NCI-H748 treated with DMSO at 0.1 percent for 48 hours (cell line): ENCODE measurements at places on chromosomes 7 and 10.
A peak's percentile ranks its signal among the peaks of the same experiment; 100 is the strongest.

GRCh38 chr10:117830787-117831212 is 215.9 kb downstream of the RAB11FIP2 start:
- DNase-seq = peak; percentile 23

DNA sequence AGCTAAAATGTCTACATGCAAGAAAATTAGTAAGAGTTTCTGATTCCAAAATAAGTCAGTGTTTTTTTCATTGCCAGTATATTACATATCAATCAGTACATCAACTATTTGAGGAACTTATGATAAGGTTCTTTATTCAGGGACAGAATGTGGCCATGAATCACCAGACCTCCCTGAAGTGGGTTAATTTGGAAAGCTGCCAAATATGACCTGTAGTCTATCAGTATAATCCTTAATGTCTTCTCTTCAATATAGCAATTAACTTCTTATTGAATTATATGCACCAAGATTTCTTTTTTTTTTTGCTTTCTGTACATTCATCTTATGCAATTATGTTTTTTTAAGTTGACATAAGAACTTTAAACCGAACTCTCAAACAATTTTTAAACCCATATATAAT is 714.5 kb upstream of the POT1 start:
- DNase-seq = no peak

GRCh38 chr7:140402178-140402835 is 1.6 kb upstream of the RAB19 start:
- no peak for DNase-seq

GRCh38 chr7:65438598-65438997 is 64.9 kb downstream of the ZNF92 start:
- DNase-seq = no peak

- peak; percentile 67 for DNase-seq
Measured at GRCh38 chr7:139358541-139359365, 941 bp upstream of the LUC7L2 start.

- no peak for DNase-seq
Measured at GRCh38 chr7:81983406-81983805, 213.6 kb upstream of the HGF start.

DNA sequence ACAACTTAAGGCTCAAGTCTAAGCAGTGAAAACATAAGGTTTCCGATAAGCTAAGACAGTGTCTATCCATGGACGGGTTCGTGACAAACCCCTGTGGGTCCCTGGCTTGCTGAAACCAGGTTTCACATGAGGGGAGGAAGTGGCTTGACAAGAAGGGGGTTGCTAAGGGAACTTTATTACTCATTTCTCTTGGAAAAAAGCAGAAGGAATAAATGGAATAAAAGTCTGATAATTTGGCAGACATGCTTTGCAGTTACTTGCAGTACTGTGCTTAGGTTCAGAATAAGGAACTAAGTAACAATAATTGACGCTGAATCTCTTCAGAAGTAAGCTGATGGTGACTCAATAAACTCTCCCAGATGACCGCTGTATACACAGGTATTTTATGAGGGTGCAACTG is 34.7 kb downstream of the RBM17 start:
- no peak for DNase-seq

GRCh38 chr7:36280840-36281812 is 108.5 kb upstream of the ANLN start:
- DNase-seq = no peak

GRCh38 chr7:7516156-7516555 is 19.5 kb downstream of the COL28A1 start:
- DNase-seq = peak; percentile 16

GRCh38 chr10:1121271-1121970 is 65.2 kb downstream of the WDR37 start:
- no peak for DNase-seq

- DNase-seq = no peak
Measured at GRCh38 chr10:132476146-132477065, 61.2 kb upstream of the INPP5A start.

DNA sequence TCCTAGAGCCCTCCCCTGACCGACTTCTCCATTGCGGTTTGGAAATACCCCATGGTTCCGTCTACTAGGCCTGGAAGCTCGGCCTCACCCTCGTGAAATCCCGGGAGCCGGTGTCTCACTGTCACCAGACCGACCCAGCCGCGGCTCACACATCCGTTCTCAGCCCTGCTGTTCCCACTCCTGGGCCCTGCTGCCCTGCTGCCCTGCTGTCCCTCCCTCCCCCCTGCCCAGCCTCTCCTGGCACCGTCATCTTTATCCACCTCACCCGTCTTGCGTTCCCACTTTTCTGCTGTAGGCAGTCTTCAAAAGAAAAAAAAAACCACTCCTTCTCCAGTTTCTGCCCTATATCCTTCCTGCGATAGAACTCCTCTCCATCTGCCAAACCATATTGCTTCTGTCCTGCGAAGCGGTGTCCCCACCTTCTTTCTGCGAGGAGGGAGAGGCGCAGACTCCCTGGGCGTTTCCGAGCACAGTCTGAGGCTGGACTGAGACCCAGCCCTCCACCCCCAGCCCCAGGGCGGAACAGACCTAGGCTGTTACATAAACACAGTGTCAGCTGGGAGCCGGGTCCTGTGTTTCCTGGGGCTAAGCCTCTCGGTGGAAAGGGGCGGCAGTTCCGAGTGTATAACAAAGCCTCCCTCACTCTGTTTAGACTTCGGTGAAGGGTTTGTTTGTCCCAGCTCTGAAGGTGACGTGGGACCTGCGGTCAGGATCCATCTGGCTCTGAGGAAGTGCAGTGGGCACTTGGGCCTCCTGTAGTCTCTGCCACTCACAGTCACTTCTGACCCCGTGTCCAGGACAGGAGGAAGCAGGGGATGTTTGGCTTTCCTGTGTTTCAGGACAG is 2.8 kb downstream of the AGAP3 start:
- no peak for DNase-seq

DNA sequence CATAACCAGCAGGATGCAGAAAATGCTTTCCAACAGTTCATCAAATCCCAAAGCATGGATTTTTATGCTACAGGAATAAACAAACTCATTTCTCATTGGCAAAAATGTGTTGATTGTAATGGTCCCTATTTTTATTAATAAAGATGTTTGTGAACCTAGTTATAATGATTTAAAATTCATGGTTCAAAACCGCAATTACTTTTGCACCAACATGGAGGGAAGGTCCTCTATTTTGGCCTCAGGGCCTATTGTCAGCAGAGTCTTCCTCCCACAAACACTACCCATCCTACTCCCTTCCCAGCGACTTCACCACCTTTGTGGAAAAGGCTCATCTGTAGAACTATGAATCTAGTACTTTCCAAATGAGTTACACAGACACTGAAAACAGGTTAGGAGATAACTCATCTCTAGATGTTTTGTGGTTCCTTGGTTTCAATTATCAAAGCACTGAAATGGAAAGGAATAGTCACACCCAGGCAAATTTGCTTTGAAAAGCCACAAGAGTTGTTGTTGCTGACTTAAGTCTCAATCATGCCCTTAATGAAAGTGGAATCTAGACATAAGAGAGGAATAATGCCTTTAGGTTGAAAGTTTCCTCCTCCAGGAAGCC is 59.4 kb upstream of the FRMD4A start:
- no peak for DNase-seq

GRCh38 chr10:11742009-11742778 is at the start of gene ECHDC3:
ECHDC3 (plus strand) TSS chr10:11742382; CDS start chr10:11742577, 195 bp downstream.
- no peak for DNase-seq

- DNase-seq = peak; percentile 53
Measured at GRCh38 chr7:20793694-20794394, 7.2 kb upstream of the SP8 start.

DNA sequence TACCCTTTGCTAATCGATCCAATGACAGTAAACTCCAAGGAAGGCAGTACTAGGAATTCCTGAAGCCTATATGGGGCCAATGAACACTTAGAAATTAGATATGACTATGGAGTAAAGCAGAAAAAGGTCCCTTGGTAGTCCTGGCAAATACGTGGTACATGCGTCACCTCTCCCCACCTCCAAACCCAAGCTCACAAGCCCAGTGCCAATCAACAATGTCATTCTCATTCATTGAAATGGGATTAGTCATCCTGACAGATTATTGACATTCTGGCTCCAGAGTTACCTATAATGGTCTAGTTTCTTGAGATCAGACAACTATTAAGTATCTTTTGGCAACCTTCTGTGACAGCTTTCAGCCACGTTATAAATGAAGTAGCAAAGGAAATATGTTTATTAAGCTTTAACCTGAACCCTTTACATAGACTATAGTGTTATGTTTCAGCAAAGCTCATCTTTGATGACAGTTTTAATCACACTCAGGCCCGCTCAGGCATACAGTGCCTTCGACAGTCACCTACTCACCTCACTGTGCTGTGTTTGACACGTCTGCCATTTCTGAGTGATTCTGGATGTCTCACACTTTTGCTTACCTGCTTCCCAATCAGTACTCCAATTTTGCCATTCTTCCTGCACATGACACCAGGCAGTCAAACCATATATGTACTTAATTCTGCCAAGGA is 69.6 kb upstream of the ADO start:
- no peak for DNase-seq

- no peak for DNase-seq
Measured at GRCh38 chr10:73898730-73899410, 12.1 kb upstream of the PLAU start.

GRCh38 chr7:3033136-3033535 is 10.5 kb downstream of the CARD11 start:
- no peak for DNase-seq

DNA sequence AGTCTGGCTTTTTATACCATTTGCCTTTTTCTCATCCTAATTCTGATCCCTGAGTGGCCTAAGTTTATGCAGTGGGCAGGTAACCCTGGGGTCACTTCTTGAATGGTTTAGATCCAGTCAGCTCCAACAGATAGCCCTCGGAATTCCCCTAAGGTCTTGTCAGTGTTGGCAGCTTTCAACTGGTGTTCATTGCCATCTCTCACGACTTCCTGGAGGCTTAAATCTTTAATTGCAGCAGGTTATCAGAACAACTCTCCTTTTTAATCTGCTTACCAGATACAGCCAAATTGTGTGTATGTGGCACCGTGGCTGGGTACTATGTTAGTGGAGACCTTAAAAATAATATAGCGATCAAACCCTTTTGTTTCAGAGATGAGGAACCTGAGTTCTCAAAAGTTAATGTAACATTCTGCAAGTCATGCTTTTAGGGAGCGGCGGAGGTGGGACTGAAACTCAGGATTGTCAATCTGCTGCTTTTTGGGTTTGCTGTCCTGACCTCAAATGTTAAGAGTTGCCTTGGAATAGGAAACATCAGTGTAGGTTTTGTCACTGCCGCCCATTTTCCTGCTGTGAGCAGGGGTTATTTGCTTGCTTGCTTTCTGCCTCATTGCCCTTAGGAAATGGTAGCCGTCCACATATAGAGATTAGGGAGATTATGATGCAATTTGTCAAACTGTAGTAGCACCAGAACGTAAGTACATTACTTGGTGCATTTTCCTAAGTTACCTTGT is 818 bp downstream of the DLD start:
- no peak for DNase-seq

- no peak for DNase-seq
Measured at GRCh38 chr10:43968961-43969360, 320.3 kb upstream of the ZNF32 start.

DNA sequence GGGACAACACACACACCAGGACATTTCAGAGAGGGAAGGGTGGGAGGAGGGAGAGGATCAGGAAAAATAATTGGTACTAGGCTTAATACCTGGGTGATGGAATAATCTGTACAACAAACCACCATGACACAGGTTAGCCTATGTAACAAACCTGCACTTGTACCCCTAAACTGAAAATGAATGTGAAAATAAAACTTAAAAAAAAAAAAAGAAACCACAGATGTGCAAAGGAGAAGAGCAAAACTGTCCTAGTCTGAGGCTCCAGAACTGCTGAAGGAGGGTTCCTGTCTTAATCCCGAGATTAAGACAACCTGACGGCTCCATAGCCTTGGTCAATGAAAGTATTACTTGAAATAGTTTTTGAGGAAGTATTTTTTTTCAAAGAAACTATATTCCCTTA is 423.0 kb downstream of the NEBL start:
- DNase-seq = no peak

GRCh38 chr7:91353848-91354247 is 89.6 kb downstream of the FZD1 start:
- no peak for DNase-seq
